Lower leg skin (tissue), 4 donors: ENCODE measurements at places on chromosomes 12 and 14.
A peak's percentile ranks its signal among the peaks of the same experiment; 100 is the strongest.

- no peak for DNase-seq
These were observed 17.5 kb downstream of the MAX start for GRCh38 chr14:65084554-65085505.

GRCh38 chr14:96285667-96286066 is 29.7 kb downstream of the BDKRB1 start:
- no peak for DNase-seq

DNA sequence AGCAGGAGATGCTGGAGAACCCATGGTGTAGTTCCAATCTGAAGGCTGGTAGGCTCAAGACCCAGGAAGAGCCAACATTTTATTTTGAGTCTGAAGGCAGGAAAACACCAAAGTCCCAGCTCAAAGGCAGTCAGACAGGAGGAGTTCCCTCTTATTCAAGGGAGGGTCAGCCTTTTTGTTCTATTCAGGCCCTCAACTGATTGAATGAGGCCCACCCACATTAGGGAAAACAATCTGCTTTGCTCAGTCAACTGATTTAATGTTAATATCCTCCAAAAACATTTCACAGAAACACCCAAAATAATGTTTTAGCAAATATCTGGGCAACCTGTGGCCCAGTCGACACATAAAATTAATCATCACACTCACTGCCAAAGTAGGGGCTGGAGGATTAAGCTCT is 130.8 kb downstream of the LMNTD1 start:
- DNase-seq, result no peak

GRCh38 chr14:61288228-61288627 is 7.1 kb upstream of the TMEM30B start:
- no peak for DNase-seq

DNA sequence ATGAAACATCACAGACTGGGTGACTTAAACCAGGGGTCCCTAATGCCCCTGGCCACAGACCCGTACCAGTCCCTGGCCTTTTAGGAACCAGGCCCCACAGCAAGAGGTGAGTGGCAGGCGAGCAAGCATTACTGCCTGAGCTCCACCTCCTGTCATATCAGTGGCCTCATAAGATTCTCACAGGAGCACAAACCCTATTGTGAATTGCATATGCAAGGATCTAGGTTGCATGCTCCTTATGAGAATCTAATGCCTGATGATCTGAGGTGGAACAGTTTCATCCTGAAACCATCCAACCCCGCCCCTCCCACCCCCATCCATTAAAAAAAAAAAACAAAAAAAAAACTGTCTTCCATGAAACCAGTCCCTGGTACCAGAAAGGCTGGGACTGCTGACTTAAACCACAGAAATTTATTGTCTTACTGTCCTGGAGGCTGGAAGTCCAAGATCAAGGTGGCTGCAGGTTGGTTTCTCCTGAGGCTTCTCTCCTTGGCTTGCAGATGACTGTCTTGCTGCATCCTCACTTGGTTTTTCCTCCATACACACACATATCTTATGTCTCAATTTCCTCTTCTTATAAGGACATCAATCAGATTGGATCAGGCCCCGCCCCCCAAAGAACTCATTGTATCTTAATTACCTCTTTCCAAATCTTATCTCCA is 235.9 kb downstream of the CHST11 start:
- no peak for DNase-seq

DNA sequence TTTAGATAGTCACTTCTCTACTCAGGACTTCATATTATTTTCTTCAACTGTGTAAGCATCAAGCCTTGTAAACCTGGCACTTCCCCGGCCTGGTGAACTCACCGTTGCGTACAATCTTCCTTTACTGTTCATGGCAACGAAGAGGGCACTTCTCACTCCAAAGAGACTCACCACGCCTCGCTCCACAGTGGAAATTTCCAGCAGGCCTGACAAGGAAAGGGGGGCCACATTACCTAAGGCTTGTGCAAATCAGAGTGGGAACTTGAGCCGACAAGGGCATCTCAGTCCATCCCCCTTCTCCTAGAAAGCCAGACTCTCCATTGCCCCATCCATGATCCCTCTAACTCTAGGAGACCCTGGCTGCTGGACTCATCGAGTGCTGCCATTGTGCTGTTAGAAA is 1.6 kb downstream of the FGF6 start:
- peak; percentile 70 for DNase-seq

DNA sequence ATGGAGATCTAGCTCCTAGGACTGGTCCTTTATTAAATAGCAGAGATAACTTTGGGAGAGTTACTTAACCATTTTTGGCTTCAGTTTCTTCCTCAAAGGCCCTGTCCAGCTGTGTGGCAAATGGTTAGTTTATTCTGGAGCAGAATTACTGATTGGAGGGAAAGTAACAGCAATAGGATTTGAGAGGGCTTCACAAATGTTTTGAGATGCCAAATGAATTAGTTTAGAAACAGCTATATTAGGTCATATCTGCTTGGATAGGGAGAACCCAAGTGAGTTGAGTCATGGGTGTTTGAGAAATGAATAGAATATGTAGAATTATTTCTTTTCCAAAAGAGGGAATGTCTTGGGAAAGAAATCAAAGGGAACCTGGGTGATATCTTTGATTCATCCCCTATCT is 17.5 kb downstream of the RASSF3 start:
- no peak for DNase-seq

DNA sequence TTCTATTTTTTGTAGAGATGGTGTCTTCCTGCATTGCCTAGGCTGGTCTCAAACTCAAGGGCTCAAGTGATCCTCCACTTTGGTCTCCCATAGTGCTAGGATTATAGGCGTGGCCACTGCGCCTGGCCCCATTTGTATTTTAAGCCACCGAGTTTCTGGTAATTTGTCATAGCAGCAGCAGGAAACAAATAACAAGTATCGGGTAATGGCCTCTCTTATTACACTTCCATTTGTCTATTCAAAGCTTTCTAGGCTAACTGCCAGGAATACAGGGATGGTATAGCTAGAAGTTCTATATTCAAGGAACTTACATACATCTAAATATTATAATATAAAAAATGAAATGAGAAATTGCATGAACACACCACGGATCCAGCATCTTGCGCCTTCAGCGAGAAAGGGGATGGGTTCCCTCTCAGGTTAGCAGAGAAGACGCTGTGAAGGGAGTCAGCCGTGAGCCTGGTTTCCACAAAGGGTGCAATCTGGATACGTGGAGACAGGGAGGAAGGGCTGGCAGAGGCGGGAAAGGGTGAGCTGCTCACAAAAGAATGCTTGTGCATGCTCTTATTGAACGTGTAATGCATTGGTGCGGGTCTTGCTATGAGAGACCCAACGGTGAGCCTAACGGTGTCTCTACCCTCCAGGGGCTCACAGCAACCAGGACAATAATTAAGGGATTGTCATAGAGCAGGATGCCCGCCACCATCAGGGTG is 9.5 kb downstream of the BDKRB1 start:
- DNase-seq, result no peak

DNA sequence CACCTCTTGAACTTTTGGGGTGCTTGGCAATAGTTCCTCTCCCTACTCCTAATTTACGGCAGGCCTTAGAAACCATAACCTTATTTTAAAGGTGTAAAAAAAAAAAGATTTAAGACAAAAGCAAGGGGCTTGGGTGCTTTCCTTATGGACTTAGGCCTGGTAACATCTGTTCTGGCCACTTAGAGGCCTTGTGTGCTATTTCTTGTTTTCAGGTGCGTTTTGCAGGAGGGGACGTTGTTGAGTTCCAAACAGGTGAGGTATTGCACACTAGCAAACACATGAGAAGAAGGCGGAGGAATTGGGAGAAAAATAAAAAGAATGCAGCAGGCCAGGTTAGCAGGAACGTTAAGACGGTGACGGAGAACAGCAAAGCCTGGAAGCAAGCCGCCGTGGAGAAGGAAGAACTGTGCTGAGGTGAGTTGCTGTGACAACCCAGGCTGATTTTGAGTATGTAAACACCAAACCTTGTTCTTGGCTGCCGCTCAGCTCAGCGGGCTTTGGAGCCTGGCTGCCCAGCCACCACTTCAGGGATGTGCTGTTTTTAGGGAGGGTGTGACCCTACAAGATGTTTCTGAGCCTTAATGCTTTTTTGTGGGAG is 17.3 kb downstream of the EMG1 start:
- no peak for DNase-seq

DNA sequence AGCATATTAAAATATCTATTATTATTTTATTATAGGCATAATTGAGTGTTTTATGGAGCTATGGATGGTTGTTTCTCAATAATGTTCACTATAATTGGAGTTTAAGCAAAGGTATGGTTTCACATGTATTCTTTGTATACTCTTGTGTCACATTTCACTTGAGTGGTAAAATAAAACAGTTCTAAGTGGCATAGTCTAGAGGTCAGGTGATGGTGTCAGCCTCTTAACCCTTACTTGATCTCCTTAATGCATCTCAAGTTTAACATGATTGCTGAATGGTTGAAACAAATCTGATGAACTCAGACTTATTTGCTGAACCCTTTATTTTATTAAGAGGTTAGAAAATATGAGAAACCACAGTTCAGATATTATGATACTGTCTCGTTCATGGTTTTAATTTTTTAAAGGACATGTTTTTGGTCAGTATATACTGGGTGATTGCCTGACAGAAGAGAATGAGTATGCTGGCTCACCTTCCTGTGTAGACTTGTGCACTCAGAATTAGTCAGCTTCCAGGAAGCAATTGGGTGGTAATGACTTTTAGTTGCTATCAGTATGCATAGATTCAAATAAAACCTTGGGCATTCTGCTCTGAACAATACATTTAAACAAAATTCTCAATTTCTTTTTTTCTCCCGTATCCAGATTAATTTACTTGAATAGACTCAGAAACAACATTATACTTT is 464.6 kb downstream of the PCNX1 start:
- DNase-seq, result no peak

DNA sequence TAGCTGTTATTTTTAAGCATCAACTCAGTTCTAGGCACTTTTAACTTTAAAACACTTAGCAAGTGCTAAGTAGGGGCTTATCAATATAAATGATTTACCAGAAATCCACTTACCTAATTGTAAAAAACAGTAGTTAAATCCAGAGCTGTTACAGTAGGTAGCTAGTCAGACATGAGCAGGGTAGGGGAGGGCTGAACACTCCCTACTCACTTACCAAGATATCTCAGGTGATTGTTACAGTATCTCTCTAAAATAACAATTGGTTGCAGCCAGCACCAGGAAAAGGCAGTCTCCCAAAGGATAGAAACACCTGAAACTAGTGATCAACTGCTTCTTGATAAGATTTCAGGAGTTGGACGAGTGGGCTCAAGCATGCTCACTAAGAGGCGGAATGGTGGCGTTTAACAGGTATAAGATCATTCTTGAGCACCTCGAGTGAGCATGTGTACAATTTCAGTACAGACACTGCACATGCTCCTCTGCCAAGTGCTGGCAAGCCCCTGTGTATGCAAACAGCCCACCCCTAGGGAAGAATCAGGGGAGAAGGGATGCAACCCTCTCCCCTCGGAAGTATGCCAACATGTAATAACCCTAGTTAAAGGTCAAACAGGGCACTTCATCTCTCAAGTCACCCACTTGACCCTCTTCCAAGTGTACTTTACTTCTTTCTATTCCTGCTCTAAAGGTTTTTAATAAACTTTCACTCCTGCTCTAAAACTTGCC is 1113.6 kb upstream of the SEL1L start:
- no peak for DNase-seq

GRCh38 chr14:69980457-69981425 is 101.5 kb downstream of the SMOC1 start:
- no peak for DNase-seq

DNA sequence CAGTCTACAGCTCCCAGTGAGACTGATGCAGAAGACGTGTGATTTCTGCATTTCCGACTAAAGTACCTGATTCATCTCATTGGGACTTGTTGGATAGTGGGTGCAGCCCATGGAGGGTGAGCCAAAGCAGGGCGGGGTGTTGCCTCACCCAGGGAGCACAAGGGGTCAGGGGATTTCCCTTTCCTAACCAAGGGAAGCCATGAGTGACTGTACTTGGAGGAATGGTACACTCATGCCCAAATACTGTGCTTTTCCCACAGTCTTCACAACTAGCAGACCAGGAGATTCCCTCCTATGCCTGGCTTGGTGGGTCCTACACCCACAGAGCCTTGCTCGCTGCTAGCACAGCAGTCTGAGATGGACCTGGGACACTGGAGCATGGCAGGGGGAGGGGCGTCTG is 21.0 kb upstream of the ABCC9 start:
- no peak for DNase-seq
